ENCODE measurements at places on chromosomes 5 and 9.

- no peak for DNase-seq
Observed at GRCh38 chr9:6673326-6674025, 27.9 kb upstream of the GLDC start.

- DNase-seq: no peak
Observed at GRCh38 chr9:34310215-34310614, 18.9 kb downstream of the KIF24 start.

DNA sequence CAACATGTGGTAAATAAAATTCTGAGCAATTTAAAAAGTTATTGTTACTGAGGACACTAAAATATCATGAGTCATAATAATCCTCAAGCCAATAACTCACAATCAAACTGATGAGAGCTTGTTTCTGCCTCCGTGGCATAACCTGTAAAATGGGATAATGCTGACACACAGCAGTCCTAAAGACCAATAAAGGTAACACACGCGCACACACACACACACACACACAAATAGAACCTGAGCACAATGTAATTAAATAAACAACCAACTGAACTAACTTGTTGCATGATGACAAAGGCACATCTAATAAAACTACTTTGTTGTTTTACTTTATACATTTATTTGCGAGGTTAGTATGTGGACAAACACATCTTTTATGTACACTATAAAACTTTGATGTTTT is 358.2 kb downstream of the BNC2 start:
- DNase-seq: no peak

DNA sequence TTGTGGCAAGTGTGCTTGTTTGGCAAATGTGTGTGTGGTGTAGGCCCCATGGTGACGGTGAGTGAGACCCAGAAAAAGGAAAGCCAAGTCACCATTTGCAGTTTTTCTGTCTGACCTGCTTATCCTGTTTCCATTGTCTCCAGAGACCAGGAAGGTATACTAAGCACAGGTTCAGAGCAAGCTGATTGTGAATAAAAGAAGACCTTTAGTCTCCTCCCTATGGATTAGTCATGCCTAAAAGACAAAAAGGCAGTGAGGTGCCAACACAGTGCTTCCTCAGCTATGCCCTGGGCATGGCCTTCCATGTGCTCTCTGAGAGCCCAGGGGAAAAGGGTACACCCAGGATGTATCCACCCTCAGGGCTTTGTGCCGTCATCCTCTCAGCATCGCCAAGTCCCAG is 49.2 kb upstream of the SHOC1 start:
- no peak for DNase-seq

DNA sequence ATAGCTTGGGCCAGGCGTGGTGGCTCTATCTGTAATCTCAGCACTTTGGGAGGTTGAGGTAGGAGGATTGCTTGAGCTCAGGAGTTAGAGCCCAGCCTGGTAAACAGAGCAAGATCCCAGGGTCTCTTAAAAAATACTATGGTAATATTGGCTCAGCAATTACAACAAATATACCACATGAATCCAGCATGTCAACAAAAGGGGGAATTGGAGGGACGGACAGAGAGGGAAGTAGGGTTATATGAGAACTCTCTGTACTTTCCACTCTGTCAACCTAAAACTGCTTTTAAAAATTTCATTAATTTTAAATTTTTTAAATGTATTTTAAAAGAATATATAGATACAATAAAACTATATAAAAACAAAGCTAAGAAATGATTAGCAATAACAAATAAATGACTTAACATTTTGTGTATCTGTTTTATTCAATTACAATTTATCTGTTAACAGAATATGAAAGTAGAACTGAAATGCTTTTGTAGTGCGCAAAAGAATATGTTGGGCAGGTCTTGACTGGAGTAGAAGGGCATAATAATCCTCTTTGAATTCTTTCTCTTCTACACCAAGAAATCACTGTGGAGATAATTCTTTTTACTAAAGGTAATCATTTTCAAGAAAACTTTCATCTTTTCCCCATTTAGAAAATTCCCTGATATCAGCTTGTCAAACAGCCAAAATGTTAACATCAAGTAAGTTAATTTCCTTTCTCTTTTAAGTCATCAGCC is 12.9 kb upstream of the CDC42SE2 start:
- DNase-seq: no peak

GRCh38 chr5:78009937-78010527 is 233.9 kb upstream of the TBCA start:
- DNase-seq: no peak

GRCh38 chr5:150499437-150499956 is 8.4 kb upstream of the NDST1 start:
- no peak for DNase-seq

GRCh38 chr9:121840838-121841760 is 189.7 kb downstream of the DAB2IP start:
- DNase-seq: peak; percentile 27

DNA sequence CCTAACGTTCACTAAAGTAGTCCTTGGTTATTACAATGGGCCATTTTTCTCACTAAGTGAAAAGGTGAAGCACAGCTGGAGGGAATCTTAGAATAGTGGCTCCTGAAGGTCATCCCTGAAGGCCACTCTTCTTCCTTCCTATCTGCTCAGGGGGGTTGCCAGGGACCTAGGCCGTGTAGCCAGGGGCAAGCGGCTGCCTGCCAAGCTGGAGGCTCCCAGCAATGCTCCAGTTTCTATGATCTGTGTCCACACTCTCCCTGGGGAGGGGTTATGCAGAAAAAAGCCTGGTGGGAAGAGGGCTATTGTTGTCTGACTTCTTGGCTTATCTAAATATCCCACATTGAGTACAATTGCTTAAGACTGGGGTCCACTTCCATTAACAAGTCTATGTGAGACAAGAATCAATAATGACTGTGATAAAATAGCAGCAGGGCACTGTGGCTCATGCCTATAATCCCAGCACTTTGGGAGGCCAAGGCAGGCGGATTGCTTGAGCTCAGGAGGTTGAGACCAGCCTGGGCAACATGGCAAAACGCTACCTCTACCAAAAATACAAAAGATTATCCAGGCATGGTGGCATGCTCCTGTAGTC is 3.8 kb downstream of the NMRK1 start:
- DNase-seq: no peak

Data from amygdala (tissue), 56 donors.